ENCODE measurements at places on chromosomes 5 and 9.
A peak's percentile ranks its signal among the peaks of the same experiment; 100 is the strongest.

GRCh38 chr5:141602606-141603005 lies 16.2 kb downstream of the DIAPH1 start:
- no peak for DNase-seq

DNA sequence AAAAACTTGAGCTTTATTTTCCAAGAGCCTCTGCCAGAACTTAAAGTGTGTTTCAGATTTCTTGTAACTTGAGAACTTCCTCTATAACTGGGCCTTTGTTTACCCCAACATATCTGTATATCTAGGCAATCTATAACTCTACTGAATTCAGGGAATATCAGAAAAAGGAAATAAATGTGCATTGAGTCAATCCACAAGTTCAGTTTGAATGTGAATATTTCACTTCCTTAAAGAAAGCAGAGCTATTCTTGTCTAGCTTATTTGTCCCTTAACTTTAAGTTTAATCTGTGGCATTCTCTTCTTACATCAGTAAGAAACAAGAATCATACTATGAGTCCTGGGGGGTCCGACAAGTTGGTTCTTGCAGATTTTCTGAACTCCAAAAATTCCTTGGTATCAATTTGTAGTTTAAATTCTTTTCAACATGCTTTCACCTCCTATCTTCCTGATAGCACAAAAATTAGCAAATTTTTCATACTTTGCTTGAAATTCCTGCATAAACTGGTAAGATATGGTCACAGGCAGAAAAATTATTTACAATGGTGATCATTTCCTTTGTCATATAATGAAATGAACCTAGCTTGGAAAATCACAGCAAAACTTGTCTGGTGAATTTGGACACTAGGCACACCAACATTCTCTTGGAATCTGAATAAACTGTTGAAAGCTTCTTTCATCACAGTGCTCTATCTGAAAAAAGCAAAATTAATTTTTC lies 19.8 kb upstream of the ITGA1 start:
- no peak for DNase-seq

DNA sequence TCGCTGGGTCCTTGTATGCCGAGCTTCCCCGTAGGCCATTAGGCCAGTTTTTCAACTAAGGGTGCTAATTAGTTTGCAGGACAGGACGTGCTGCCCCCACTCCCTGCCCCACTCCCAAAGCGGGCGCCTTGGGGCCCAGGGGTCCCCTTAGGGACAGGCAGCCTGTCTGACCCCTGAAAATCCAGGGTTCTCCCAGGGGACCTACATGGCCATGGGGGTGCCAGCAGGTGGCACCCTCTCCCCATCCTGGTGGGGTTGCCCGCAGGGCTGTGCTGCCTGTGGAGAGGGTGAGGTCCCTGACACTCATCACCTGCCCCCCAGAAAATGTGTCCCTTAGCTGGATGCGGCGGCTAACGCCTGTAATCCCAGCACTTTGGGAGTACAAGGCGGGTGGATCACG lies 8.5 kb upstream of the CCDC187 start:
- DNase-seq, result peak; percentile 18

DNA sequence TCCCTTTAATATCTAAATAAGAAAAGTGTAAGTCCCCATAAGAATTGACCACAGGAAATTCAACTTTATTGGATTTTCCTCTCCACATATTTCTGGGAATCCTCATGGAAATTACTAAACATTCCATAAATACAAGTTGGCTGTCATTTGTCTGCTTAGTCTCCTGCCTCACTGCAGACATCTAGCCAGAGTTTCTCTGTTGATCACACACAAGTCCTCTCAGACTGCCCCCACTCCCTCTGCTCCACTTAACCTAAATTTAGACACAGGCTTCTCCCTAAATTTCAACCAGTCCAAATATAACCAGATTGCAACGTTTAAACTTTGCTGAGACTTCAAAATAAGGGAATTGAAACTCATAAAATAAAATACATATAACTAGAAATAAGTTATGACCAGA lies 982.1 kb downstream of the DTWD2 start:
- DNase-seq, result no peak

- no peak for DNase-seq
These were observed 1.4 kb upstream of the CIZ1 start for GRCh38 chr9:128192601-128193371.

- no peak for DNase-seq
These were observed 46.3 kb upstream of the JMY start for GRCh38 chr5:79189439-79190234.

- DNase-seq, result no peak
These were observed 18.3 kb downstream of the DOCK2 start for GRCh38 chr5:169655353-169655752.

DNA sequence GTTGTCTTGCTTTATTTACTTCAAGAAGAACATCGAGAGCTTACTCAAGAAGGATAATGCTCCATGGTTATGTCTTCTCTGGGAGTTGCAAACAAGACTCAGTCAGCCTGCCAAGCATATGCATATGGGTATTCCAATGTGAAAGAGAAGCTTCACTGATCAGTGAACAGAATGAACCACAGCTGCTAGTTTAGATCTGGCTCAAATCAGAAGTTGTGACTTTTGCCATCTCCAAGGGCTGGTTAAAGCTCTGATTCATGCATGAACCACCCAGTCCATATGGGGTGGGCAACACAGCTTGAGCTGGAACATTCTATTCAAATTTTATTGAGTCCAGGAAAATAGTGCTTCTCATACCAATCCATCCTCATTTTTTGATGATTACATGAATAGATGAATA lies 50.0 kb downstream of the ATPSCKMT start:
- no peak for DNase-seq

DNA sequence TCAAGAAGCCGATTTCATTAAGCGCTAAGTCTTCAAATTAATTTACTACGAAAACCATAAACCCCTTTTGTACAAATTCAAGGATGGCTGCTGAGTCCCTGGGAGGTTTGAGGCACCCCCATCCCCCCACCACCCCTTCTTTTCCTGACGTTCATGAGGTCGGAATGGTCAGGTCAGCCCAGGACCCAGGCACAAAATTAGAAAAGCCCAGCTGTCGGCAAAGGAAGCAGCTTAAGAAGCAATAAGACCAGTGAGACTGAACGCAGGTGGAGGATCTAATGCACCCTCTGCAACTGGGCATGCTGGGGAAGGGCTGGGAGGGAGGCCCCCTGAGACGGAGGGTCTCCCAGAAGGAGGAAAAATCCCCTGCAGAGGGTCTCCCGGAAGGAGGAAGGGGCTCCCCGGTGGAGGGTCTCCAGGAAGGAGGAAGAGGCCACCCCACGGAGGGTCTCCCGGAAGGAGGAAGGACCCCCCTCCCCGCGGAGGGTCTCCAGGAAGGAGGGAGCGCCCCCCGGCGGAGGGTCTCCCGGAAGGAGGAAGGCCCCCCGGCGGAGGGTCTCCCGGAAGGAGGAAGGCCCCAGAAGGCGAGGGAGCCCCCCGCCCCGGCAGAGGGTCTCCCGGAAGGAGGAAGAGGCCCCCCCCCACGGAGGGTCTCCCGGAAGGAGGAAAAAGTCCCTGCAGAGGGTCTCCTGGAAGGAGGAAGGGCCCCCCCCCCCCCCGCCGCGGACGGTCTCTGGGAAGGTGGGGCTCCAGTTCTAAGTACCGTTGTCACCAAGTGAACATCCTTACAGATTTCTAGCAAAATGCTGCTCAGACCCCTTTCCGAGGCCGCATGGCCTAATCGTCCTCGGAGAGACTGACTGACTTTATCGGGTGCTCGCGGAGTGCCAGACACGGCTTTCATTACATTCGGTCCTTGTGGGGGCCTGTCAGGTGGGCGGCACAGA lies 74.4 kb upstream of the FCN1 start:
- no peak for DNase-seq

GRCh38 chr9:128244091-128244836 lies 31.5 kb downstream of the GOLGA2 start:
- DNase-seq, result no peak

DNA sequence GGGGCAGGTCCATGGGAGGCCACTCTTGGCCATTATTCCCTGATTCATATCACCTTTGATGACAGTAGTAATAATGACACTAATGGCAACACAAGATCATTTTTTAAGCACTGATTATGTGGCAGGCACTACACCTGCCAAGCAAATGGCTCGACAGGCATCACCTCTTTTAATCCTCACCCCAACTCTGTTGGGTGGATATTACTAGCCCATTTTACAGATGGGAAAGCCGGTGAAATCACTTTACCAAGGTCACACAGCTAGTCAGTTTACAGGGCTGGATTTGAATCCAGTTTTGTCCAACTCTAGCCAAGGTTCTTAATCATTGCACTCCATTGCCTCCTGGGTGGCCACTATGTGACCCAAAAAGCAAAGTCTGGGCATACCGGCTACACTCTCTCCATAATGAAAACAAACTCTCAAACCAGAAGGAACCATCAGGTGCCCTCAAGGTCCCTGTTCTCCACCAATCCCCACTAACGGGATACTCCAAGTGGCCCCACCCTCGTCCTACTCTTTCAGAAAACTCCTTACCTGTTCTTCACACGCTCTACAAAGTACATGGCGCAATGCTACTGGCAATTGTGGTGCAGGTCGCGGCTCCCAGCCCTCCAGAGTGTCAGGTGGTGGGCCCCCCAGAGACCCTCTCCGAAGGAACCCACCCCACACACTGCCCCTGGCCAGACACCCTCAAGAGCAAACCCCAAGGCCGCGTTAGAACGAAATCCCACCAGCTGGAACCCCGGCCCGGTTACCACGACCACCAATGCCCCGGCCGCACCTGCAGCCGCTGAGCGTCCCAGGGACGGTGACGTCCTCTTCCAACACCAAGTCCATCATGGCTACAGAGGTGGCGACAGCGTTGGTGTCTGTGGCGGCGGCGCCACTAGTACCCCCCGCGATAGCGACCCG lies 572 bp downstream of the CDK5RAP2 start:
- DNase-seq, result no peak

DNA sequence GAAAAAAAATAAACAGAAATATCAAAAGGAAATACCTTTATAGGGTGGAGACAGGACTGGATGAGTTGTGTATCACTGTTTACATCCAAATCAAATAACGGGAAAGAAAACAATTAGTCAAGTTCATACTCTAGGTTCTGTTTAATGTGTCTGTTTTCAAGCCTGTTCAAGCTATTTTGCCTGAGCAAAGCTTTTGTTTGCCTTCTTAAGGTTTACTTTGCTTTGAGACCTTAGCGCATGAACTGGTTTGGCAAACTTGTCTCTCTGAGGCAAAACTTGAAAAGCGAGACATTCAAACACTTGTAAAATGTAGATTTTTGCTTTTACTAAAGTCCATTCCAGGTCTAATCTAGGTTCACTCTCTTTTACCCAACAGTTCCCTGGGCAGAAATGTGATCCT lies 174.1 kb upstream of the RFX3 start:
- no peak for DNase-seq

DNA sequence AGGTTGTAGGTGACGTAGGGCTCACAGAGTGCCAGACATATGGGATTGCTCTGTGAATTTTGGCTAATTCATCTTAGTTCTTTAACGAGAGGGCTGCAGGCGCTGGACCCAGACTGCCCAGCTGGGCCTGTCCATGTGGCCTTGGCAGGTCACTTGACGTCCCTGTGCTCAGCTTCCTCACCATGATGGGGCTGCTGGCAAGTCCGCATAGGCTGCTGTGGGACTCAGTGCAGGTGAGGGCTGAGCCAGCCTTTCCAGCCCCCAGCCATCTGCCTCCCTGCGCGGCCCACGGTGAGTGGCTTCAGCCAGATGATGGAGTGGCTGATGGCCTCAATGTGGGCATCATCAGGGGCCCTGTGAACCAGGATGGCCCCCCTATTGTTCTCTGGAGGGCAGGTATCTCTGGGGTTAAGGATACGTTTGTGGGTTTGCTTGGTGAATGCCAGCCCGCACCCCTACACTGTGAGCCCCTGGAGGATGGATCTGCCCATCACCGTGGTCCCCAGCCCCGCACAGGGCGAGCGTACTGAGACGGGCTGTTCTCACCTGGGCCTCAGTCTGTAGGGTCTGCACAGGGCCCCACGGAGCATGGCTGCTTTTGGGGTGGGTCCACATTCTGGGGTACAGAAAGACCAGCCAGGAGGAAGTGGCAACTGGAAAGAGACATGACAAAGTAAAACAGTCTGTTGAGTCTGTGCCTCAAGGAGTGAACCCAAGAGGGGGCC lies 3.7 kb downstream of the CARD19 start:
- DNase-seq, result no peak

GRCh38 chr5:95866435-95867040 lies 44.0 kb upstream of the GLRX start:
- no peak for DNase-seq
